Neuronal stem cell (in vitro differentiated cells): ENCODE measurements at places on chromosomes 12 and 14.

DNA sequence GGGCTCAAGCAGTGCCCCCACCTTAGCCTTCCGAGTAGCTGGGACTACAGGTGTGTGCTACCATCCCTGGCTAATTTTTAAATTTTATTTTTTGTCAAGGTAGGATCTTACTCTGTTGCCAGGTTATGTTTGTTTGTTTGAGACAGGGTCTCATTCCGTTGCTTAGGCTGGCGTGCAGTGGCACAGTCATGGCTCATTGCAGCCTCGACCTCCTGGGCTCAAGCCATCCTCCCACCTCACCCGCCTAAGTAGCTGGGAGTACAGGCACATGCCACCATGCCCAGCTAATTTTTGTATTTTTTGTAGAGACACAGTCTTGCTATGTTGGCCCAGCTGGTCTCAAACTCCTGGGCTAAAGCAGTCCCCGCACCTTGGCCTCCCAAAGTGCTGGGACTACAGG lies 83.3 kb upstream of the KCNH3 start:
- no peak for DNase-seq

- no peak for DNase-seq
Measured at GRCh38 chr14:78202976-78203375, 32.8 kb downstream of the NRXN3 start.

DNA sequence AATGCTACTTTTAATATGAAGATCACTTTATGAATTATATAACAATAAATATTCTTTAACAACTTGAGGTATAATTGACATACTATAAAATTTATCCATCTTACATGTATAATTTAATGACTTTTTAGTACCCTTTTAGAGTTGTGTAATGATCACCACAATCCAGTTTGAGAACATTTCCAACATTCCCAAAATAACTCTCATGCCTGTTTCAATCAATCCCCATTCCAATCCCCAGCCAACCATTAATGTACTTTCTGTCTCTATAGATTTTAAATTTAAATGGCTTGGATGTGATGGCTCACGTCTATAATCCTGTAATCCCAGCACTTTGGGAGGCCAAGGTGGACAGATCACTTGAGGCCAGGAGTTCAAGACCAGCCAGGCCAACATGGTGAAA lies 23.5 kb upstream of the FRMD6 start:
- DNase-seq = no peak

- no peak for DNase-seq
Measured at GRCh38 chr12:57210926-57211692, 5.5 kb upstream of the NXPH4 start.

DNA sequence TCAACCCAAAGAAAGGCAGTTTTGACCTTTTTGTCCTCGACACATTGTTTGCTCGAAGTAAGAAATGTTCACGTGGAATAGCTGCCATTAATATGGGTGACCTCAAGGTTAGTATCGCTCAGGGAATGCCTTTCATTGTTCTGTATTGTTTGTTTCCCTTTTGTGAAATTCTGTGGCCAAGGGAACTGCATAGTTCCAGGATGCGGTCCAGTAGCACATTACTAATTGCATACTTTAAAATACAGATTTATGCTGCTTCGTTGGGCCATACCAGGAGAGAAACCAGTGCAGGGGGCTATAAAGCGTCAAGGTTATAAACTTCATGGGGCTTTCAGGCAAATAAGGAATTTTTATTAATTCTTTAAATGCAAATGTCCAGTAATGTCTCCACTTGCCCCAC lies 73.3 kb upstream of the USP44 start:
- DNase-seq = peak; percentile 71
